ENCODE measurements at places on chromosomes 4 and X.

GRCh38 chr4:114226179-114226578 is 246.7 kb upstream of the ARSJ start:
- no peak for DNase-seq

DNA sequence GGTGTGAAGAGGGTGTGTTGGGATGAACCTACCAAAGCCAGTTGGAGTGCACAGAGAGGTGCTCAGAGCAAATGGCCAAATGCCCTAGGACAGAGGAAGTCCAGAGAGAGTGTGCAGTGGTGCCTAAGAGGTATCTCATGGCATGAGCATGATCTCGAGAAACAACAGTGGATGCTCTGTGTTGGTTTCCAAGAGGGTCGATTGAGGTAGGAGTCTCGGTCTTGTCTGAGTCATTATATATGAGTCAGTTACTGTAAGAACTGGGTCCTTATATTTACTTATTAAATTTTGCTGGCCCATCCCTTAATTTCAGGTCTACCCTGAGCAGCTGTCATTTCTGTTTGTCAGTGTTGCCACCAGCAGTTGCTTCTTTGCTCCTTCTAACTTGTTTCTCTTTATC is 86.6 kb upstream of the TMEM150C start:
- no peak for DNase-seq

- DNase-seq, result no peak
Observed at GRCh38 chrX:119971184-119971583, 27.6 kb upstream of the NKAP start.

DNA sequence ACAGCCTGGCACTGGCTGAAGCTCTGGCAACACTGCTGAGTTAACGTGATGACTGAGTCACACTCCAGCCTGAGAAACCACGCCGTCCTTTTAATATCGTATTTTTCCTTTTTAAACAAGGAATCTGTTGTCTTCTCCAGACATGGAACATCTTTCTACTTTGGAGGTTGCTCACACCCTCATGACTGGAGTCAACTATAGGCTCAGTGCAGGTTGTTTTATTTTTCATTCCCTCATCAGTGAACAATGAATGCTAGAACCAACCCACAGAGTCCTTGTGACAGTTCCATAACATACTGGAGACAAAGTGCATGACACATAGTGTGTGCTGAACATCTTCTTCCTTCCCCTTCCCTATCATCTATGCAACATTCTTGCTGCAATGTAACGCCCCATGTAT is 76.8 kb upstream of the CPEB2 start:
- no peak for DNase-seq

GRCh38 chr4:35066406-35066805 is 1177.9 kb downstream of the ARAP2 start:
- no peak for DNase-seq

DNA sequence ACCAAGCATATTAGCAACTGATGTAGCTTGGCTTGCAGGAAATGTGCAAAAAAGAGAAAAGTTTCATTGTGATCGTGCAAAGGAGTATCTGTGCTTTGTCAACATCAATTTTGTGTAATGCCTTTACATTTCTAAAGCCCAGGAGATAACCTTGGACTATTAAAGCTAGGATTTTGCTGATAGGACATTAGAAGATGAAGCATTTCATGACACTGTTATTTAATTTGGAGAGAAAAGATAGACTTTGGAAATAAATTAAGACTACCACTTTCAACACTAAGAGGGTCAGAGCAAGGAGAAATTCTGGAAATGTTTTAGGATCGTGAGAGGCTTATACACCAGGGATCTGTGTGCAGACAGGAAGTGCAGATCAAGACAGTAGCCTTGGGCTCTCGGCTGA is 120.6 kb upstream of the MID1 start:
- no peak for DNase-seq

- DNase-seq, result no peak
Observed at GRCh38 chr4:145348291-145348690, 133.4 kb upstream of the SMAD1 start.

GRCh38 chr4:71564775-71565174 is 219.1 kb downstream of the GC start:
- no peak for DNase-seq

- DNase-seq, result no peak
Observed at GRCh38 chr4:126568652-126569570, 1063.8 kb upstream of the INTU start.

Measured in hypothalamus (tissue), 51 donors.